ENCODE measurements at places on chromosomes 4 and X.

DNA sequence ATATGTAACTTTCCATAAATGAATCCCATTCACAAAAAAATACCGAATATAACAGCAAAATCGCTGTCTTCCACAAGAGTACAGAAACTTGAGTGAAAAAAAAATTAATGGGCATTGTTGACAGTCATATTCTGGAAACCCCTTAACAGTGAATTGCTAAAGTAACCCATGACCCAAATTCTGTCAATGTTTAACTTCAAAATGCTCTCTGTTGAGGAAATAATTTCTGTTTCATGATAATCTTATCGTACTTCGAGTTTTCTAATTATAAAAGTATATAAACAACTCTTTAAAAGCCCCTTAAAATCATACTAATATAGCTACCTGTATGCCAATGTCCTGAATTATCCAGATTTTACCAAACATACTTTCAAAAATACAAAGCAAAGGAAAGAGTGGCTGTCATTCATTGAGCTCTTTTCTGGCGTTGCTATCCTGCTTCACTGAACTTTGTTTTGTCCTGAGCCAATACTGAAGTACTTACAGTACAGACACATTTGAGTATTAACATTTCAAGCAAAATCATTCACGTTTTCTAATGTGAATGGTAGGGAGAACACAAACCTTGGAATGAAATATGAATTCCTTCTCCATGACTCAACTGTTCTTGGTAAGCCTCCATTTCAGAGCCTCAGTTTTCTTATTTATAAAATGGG, 2.4 kb downstream of the XAGE3 start:
- no peak for DNase-seq

GRCh38 chrX:73849073-73849472, 286.1 kb downstream of the CHIC1 start:
- DNase-seq: no peak

DNA sequence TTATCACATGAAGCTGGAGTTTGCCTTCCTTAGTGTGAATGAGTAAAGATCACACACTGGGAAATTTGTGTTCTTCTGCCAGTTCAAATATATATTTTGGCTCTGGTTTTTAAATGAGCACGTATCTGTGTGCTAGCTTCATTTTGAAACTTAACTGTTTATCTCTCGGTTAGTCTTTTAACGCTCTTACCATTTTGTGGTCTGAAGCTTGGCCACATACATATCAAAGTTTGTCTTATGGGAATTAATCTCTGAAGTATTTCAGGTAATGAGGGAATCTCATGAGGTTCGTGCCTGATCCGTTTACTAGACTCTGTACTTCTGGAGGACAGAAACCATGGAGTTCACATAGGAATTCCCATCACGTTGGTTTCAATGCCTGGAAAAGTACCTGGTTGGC, 13.8 kb downstream of the ATP10D start:
- no peak for DNase-seq

- DNase-seq: no peak
Measured at GRCh38 chr4:54038056-54038455, 26.3 kb downstream of the CHIC2 start.

DNA sequence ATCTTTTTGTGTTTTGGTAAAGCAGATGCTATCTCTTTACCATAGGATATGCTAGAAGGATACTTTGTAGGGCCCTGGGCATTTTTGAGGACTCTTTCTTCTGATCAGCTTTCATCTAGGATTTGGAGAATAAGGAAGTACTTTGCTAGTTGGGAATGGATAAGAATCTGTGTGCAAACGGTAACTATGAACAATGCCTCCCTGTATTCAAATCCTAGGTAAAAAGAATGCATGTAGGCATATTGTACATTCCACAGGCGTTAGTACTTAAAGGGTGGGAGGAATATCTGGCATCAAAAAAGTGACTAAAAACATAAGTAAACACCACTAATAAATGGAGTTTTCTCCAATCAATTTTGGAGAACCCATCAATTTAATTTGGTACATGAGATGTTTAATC, 59.7 kb downstream of the SH3BGRL start:
- DNase-seq: no peak

DNA sequence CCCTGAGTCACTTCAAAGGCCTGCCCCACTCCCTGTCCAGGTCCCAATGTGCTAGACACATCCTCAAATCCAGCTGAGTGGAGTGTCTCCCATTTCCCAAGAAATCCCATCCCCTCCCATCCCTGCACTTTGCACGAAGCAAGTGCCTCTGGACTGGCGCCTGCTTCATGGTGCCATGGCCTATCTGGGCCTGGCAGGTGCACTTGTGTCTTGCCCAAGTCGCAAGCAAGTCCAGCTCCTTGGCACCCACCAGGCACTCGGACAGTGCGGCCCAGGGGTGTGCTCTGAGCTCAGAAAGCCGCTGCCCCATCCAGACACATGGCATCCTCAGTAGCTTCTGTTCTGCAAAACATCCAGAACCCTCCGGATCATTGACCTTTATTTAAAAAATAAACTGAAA, 97.4 kb downstream of the DCTD start:
- DNase-seq: no peak

DNA sequence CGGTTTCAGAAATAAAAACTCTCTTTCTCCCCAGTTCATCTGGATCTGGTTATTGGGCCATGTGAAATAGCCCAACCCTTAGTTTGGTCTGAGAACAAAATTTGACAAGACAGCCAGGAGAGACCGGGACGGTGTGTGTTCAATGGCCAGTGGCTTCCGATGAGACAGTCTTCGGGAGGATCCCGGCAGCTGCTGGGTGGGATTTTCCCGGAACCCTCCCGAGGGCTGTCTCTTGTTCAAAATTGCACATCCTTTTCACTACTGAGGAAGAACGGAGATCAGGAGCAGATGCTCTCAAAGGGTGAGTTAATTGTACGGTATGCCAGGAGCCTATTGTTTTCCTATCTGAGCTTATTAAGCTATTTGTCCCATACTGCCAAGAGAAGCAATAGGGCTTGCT, 166.5 kb downstream of the PRR32 start:
- no peak for DNase-seq

DNA sequence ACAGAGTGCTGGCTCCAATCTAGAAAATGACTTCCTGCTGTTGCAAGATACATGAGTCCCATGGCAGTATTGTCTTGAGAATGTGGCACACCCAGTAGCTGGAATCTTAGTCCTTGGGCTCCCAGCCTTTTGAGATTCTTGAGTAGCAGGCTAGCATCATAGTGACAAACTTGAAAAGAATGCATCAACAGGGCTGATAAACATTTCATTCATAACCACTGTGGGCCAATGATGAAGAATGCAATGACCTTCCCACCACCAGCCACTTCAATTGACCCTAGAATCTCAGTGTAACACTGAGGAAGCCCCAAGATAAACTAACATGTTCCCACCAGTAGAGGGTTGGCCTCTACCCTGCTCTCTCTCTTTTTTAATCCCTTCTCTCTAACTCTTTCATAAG, 329.3 kb downstream of the GBA3 start:
- DNase-seq: no peak

DNA sequence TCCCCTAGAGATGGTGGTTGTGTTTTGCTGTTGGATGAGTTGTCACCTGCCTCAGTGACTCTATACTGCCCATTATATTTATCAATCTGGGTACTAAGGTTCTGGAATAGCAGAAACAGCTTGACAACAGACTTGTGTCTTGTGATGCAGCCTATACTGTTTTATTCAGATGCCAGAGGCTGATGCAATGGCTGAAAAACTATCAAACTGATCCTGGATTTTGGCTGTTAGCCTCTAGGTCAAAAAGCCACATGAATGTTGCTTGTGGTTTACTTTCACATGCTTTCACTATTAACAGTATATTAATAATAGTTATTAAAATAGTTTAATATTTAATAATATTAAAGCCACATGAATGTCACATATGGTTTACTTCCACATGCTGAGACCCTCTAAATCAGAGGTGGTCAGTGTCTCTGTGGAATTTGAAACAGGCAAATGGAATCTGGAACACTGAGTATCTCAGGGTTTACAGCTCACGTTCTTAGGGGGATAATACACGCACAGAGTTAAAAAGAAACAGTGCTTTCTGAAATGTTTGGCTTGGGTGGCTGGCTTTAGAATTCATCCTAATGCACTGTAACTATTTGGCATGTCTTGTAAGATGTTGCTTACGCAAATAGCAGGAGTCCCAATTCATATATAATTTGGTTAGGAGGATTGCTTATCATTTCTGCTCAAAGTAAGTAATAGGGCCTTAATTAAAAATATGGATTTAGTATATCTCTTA, 82.5 kb upstream of the LCORL start:
- no peak for DNase-seq

DNA sequence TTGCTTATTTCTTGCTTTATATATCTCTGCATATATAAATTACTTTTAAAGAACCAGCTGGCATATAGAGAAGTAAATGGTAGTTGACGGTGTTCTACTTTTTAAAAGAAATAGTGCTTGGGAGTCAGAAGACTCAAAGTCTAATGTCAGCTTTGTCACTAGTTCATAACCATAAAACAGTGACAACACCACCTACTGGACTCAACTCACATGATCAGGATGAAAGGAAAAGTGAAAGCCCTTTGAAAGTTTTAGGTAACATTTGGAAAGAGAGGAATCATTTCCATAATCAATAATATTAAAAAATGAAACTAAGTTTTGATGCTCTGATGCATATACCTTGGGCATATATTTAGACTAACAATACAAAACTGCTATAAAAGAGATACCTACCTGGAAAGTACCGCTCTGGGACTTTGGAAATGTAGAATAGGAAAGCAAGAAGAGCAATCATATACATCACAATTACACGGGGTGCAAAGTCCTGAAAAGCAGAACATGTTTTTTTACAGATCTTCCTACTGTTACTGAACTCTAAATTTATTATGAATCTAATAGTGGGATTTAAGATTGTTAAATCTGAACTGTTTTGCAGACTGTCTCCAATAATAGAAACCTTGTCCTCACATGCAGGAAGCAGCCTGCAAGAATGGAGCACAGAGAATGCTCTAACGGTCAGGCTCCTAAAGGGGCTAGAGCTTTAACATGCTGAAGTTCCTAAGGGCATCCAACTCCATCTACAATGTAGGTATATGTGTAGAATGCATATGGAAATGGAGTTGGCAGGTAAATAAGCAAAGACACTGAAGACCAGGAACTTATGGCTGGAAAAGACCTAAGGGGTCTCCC, 15.6 kb downstream of the PAQR3 start:
- DNase-seq: no peak

GRCh38 chr4:186341655-186342054, 75.7 kb downstream of the F11 start:
- no peak for DNase-seq

GRCh38 chrX:9913146-9913433, 54.1 kb upstream of the CLDN34 start:
- DNase-seq: no peak

DNA sequence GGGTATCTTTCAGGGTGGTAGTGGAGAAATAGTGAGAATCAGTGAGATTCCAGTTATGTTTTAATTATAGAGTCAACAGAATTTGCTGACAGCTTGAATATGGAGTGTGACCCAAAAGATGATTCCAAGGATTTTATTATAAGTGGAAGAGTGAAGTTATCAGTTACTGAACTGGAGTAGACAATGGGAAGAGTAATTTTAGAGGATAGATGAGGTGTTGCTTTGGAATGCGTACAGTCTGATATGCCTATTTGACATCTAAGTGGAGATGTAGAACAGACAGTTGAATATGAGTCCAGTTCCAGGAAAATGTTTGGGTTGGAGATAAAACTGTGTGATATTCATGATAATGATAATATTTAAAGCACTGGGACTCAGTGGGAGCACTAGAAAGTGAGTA, 174.2 kb downstream of the MAPK10 start:
- DNase-seq: no peak

- DNase-seq: no peak
Measured at GRCh38 chrX:132741689-132742088, 216.7 kb downstream of the HS6ST2 start.

DNA sequence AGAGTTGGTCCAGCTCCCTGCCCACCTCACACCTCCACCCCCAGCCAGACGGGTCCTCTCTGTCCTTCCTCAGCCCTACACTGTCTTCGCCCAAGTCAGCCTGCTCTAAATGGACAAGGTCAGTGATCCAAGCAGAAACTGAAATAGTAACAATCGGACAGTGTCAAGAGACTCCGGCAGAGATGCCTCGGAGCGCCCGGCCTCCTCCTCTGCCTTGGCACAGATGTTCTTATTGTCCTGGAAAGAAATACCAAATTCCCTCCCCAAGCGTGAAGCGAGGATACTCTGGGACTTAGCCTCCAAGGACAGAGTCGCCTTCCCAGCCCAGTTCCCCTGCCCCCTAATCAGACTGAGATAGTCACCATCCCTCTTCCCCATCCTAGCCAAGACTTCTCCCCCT, 28.5 kb downstream of the UTP14A start:
- DNase-seq: no peak

DNA sequence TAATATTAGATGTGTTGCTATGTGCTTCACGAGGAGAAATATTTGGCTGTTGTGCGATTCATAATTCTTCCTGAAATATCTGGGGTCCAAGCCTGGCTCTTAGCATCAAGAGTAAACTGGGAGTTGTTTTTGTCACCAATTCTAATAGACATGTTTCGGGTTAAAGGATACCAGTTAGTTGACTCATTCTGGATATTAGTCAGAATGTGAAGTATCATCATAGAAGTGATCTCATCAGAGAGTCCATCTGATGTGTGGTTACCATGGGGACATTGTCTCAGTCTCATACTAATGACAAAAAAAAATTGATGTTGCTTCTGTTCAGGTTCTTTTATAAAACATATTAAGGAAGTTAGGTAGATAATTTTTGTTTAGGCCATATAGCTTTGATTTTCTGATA, 57.2 kb upstream of the MTMR1 start:
- no peak for DNase-seq

GRCh38 chrX:69080855-69081465, 84.3 kb downstream of the PJA1 start:
- DNase-seq: no peak

- no peak for DNase-seq
Measured at GRCh38 chrX:13658602-13659001, 5.7 kb downstream of the TCEANC start.

GRCh38 chrX:129310000-129310399, 213.3 kb downstream of the SMARCA1 start:
- no peak for DNase-seq

- DNase-seq: no peak
Measured at GRCh38 chr4:156939139-156939538, 32.5 kb downstream of the PDGFC start.

- DNase-seq: no peak
Measured at GRCh38 chrX:121216641-121217374, 169.4 kb downstream of the GLUD2 start.

DNA sequence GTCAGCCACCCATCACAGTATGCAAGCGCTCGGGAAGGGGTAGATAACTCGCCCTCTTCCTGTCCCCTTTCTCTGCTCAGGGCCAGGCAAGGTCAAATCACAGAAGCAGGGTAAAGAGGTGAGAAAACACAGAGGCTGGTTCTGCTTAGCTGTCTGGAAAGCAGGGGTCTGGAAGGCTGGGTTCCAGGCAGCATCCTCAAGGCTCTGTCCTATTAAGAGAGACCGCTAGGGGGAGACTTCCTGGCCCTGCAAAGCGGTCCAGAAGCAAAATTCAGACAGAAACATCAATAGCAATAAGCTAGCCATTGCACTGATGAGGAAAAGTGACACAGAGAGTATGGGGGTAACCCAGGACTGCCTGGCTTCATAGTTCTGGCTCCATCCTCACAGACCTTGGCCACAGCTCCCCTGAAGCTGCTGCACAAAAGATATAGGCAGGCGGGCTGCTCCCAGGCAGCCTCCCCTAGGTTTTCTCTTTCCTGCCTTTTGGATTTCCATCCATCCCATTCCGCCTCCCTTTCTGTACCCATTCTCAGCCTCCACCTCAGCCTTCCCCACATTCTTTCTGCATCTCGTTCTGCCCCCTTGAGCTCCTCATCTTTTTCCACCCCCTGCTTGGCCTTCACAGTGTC, 308.5 kb downstream of the EVC2 start:
- DNase-seq: no peak

- no peak for DNase-seq
Measured at GRCh38 chr4:56475917-56476316, 8.5 kb downstream of the SRP72 start.

Measured in central memory CD8-positive, alpha-beta T cell (primary cell).